ENCODE measurements at places on chromosomes 4 and X.

GRCh38 chr4:160318567-160319220, 1215.8 kb downstream of the RAPGEF2 start:
- no peak for DNase-seq

DNA sequence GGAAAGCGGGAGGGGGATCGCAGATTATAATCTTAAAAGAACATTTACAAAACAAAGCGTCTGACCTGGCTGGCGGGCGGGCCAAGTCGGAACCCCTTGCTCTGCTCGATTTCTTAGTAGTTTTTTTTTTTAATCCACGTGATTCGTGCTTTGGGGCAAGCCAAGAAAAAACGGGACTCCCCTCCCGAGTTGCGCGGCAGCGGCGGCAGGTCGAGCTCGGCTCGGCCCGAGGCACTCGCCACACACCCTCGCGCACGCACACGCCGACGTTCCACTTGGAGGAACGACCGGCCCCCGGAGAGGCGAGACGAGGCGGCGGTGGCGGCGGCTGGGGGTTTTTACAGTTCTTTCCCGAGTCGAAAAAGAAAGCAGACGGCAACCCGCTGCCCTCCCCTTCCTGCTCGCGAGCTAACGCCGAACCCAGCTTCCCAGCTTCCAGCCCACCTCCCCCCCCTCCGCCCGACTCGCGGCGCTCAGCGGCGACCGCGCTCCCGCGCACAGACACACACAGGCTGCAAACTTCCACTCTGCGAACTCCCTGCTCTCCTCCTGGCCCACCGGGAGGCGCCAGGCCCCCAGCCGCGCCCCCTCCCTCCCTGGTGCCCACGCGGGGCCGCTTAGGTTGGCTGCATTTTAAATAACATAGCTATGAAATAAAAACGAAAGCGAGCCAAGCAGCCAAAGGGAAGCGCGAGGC, 1.2 kb downstream of the BCOR start:
- no peak for DNase-seq

DNA sequence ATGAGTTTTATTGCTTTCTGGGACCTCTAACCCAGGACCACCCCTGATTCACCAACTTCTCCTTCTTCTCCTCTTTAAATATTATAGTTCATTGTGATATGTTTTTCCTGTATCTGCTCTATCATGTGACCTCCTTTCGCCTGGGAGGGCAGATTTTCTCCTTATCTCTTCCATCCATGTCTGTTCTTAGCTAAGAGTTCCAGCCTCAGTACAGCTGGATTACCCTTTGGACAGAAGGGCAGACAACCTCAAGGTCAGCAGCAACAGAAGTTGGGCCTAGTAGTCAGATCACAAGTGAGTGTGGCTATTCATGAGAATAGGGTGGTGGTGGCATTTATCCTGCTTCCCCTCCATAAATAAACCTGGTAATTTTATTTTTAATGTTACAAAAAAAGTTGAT, 5.7 kb upstream of the XK start:
- DNase-seq, result no peak

GRCh38 chr4:185204238-185204910, 574 bp upstream of the CFAP97 start:
- DNase-seq, result no peak

GRCh38 chrX:46588263-46588662, 14.7 kb downstream of the CHST7 start:
- no peak for DNase-seq

GRCh38 chr4:18691431-18692200, 670.1 kb upstream of the LCORL start:
- no peak for DNase-seq

GRCh38 chrX:87732133-87732532, 214.5 kb downstream of the KLHL4 start:
- no peak for DNase-seq

DNA sequence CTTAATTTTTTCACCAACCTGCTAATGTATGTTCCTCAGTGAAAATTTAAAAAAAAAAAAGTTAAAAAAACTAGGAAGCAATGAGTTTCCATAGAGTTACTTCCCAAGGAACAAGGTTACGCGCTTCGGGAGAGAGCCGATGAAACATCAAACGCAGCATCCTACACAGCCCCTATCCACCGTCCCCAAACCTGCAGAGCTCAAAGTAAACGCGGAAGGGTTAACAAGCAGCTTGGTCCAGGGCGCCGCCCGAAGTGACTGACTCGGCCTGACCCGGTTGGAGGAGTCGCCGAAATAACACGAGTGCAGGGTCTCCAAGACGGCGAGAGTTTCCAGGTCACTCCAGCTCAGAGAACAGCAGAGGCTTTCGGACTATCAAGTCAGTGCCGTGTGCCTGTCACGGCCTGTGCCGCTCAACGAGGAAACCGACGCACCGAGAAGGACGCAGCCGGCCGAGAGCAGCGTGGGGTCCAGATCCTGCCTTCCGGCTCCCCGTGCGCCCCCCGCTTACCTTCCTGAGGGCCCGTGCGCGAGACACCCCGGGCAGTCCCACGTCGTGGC, 512 bp downstream of the NOP14 start:
- no peak for DNase-seq

DNA sequence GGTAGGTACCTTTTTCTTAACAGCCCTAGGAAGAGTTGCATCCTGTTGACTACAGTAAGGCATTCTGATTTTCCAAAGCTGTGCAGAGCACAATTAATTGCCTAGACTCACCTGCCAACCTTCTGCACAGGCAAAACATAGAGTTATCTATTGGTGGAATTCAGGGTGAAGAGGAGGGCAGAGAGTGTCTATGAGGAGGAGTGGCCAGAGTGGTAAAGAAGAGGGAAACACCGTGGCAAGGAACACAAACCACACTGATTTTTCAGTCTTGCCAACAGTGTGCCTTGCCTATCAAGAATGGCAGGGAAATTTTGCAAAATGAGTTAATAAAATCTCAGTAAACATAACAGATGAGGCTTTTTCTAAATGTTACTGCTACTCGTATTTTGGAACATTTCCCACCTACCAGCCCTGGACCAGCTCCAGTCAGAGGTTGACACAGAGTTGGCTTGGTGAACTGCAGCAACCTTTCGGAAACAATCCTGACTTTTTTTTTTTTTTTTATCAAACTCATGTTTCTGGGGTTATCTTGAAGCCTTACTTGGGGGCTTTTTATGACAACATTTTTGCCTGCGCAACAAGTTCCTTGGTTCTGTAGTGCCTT, 67.9 kb upstream of the CAPN6 start:
- no peak for DNase-seq

GRCh38 chr4:147644471-147644870, 27.3 kb downstream of the TMEM184C start:
- DNase-seq, result no peak

DNA sequence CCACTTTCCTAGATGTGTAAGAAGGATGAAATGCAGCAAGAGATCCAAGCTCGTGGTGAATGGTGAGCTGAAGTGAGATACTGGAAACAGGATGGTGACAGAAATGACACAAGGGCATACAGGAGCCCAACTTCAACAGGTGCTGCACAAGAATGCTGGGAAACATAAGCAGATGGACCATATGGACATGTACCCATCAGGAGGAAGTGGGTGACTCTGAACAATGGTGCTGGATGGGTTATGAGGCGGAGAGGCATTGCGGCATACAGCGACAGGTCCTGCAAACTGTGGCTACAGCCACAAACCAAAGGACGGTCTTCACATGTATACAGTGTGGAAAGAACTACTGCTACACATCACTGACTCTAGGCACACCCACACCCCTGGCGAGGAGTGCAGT, 265.7 kb downstream of the CAMK2D start:
- no peak for DNase-seq

GRCh38 chr4:81452452-81453006, 19.2 kb downstream of the RASGEF1B start:
- DNase-seq, result no peak

- DNase-seq, result no peak
Observed at GRCh38 chr4:184814686-184815045, 11.1 kb downstream of the ACSL1 start.

DNA sequence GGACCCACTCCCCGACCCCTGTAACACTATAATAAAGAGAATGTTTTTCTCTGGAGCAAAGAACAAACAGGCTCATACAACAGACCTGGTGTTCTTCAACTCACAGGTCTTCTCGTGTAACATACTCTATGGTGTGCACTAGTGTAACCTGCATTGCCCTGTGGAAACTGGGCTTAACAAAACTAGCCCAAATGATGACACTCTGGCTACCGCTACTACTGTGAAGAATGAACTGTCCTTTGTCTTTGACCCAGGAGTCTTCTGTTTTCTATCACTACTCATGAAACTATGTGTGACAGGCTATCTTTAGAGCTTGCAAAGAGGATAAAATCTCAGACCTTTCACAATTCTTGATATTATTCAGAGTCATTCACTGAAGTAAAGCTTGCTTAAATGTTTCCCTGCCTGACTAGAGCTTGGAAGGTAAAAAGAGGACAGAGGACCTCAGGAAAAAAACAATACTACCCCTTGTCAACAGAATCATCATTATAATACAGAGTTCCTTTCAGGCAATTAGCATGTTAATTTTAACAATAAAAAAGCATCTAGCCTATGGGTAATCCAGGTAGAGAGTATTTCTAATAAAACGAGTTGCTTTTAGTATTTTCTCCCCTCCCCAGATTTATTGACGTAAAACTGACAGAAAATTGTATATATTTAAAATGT, 59.2 kb downstream of the FSTL5 start:
- no peak for DNase-seq

- no peak for DNase-seq
Observed at GRCh38 chrX:153626025-153626633, 20.9 kb upstream of the DUSP9 start.

GRCh38 chrX:153778684-153779101, 2.1 kb upstream of the SRPK3 start:
- DNase-seq, result no peak

- DNase-seq, result no peak
Observed at GRCh38 chr4:153518001-153518400, 51.8 kb downstream of the TMEM131L start.

DNA sequence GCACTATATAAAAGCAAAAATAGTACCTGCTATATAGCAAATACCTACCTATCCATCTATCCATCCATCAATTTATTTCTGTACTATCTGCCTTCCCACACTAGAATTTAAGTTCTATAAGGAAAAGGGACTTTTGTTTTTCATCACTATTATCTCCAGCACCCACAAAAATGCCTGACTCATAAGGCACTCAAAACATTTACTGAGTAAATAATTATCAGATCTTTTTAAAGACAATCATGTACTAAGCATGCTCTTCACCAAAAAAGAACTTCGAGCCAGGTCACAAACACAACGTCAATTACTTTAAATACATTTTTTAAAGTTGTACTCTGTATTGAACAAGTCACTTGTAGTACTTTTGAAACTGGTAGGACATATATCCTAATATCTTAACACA, 119.9 kb downstream of the FBXW7 start:
- DNase-seq, result no peak

- no peak for DNase-seq
Observed at GRCh38 chrX:13476384-13476783, 93.0 kb upstream of the EGFL6 start.

GRCh38 chrX:78199851-78200250, 60.4 kb upstream of the TAF9B start:
- DNase-seq, result no peak

GRCh38 chr4:54746218-54746617, 88.5 kb downstream of the KIT start:
- DNase-seq, result peak; percentile 26

- DNase-seq, result no peak
Observed at GRCh38 chrX:68672581-68673318, 25.3 kb downstream of the STARD8 start.

DNA sequence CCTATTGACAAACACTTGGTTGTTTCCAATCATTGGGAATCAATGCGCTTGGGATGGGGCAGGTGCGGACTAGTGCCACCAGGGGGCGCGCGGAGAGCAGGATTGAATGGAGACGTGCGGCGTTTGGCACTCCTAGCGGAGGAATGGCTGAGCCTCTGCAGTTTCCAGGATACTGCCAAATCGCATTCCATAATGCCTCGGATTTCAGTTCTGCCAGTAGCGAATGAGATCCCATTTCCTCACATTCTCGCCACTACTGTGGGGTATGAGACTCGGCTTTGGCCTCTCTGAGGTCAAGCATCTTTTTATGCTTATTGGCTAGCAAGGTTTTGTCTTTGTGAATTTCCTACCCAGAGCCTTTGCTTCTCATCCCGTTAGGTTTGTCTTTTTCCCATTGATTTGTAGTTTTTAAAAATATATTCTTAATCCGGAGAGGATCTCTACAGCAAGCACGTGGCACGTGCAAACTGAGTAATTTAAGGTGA, 28.7 kb downstream of the CLDN34 start:
- no peak for DNase-seq

DNA sequence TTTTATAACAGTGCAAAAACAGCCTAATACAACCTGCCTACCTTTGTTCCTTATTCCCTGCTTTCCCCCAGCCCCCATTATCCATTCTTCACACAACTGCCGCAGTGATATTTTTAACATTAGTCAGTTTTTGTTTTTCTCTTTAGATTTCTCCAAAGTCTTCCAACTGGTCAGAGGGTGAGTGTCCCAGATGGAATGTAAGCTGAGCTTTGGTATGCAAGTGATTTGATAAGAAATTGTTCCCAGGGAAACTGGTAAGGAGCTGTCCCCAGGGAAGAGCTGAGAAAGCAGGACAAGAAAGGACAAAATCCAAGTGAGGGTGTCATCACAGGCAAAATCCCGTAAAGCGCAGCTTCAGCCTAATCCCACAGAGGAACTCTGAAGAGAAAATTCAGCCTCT, 475.5 kb upstream of the ADGRL3 start:
- DNase-seq, result peak; percentile 79

- no peak for DNase-seq
Observed at GRCh38 chrX:87525771-87526229, 8.2 kb downstream of the KLHL4 start.

DNA sequence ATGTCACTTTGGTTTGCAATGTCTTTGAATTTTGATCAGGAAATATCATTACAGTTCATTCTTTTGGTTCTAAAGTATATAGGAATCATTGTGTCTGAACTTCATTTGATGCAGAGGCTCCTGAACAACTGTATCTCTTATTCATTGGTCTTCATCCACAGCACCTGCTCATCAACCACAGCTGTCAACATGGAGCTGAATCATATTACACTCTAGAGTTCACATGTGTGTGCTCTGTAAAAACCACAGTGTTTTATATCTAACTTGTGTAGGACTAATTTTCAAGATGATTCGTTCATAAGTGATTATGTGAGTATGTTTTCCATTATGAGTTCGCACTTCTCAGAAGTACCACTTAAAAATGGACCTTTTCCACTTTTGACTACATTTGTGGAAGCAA, 643.3 kb upstream of the FAM241A start:
- DNase-seq, result no peak

DNA sequence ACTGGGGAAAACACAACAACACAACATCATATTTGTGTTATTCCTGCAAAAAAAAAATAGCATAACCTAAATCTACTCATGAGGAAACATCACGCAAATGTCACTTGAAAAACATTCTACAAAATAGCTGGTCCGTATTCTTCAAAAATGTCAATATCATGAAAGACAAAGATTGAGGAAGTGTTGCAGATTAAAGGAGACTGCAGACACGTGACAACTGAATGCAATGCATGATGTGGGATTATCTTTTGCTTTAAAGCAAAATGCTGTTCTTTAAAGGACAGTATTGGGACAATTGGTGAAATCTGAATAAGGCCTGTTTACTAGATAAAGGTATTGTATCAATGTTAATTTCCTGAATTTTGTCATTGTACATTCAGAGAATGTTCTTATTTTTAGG, 157.7 kb downstream of the SMIM20 start:
- no peak for DNase-seq
